ENCODE measurements at places on chromosomes 4 and X. TPM values are rescaled to one million over a fixed set of nuclear protein-coding genes. Genes with fewer than 3 reads are reported as not detected.

GRCh38 chrX:135698924-135699323, 14.5 kb upstream of the CT45A1 start:
- no peak for DNase-seq

GRCh38 chr4:116088771-116089170, 975.4 kb upstream of the NDST4 start:
- no peak for DNase-seq

- DNase-seq: no peak
These were observed 21.1 kb upstream of the STIM2 start for GRCh38 chr4:26839534-26839951.

- no peak for DNase-seq
These were observed 288.4 kb downstream of the BCOR start for GRCh38 chrX:39809331-39809730.

Gene MAGEC1
- total RNA-seq: not detected

Gene MAGEA10
- not detected for total RNA-seq

GRCh38 chrX:11010476-11010875, 100.7 kb upstream of the HCCS start:
- no peak for DNase-seq

GRCh38 chr4:135418353-135418752, 1216.8 kb upstream of the PABPC4L start:
- no peak for DNase-seq

DNA sequence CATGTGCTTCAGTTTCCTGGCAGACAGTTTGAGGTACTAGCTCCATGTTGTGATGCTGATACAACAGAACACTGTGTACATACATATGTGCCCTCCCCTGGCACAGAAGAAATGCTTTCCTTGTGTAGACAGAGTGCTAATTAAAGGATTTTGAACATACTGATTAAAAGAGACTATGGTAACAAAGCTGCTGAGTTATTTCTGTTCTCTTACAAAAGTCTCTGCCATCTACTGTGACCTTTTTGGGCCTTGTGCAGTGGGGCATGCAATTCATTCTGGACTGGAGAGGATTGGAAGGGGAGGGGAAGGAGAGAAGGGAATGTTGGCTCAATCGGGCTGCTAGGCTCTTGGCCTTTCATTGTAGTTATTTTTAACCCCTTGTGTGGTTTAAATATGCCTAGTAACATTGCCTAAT, 6.0 kb downstream of the PDLIM5 start:
- DNase-seq: no peak

Gene IL2
- 1.4 TPM for total RNA-seq

Gene SPATA18
- 0.55 TPM for total RNA-seq

DNA sequence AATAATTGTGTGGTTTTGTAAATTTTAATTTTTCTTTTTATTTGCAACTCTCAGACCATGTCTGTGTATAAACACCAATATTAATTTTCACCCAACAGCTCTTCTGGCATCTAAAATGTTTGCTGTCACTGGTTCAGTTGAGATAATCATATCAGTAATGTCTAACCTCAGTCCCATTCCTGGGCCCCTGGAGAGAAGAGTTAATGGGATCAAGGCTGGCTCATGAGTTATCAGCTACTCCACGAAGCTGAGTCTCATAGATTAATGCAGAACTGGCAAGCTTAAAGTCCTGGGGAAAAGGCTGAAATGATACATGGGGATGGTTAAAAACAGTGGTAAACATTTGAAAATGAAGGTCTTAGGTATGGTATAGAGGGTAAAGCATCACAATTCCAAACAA, 28.4 kb upstream of the TSPAN5 start:
- no peak for DNase-seq

DNA sequence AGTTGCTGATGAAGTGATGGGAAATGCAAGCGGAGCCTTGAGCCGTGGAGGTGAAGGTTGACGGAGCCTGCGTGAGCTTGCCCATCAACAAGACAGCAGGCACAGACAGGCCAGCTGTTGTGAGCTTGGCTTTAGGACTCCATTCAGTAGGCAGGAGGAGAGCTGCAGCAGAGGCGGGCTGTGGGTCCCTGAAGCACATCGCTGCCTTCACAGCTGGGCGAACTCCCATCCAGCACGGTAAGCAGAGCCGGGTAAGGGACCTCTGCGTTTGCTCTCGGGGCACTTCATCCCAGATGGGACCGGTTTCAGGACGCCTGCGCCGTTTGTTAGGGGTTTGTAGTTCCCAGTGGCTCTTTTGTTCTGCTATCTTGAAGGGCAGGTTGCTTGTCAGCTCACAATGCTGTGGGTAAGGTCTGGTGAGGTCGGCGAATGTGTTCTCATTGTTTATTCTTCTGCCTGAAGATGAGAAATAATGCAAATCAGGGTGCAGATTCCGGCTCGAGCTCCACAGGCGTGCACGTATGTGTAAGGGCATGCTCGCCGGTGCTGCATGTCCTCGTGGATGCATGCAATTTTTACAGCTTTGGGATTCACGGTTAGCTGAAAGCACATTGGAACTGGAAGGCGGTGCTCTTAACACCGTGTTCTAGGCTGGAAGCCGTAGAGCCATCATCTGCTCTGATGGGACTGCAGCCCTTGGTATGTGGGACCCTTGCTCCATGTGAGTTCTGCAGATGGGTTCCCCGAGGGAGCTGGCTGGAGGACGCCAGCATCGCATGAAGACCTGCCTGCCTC, 54.6 kb upstream of the CLDN34 start:
- no peak for DNase-seq

Gene AFM
- total RNA-seq: not detected

GRCh38 chr4:98491899-98492559, 166.4 kb downstream of the TSPAN5 start:
- no peak for DNase-seq

Gene STARD8
- 0.85 TPM for total RNA-seq

Gene LINC00632
- total RNA-seq: not detected

- no peak for DNase-seq
These were observed 8.8 kb downstream of the TMEM150C start for GRCh38 chr4:82553020-82553419.

- DNase-seq: no peak
These were observed 229.9 kb downstream of the PAPSS1 start for GRCh38 chr4:107490116-107490515.

GRCh38 chrX:124488412-124489161, 142.2 kb downstream of the SH2D1A start:
- DNase-seq: no peak

- DNase-seq: no peak
These were observed 96.4 kb downstream of the CHIC2 start for GRCh38 chr4:53967986-53968385.

Gene ZAR1
- not detected for total RNA-seq

GRCh38 chr4:139554893-139555704, 920 bp downstream of the SETD7 start:
- DNase-seq: no peak

Gene CXCL1
- not detected for total RNA-seq

- peak; percentile 30 for DNase-seq
These were observed 61.9 kb upstream of the LAS1L start for GRCh38 chrX:65596270-65597034.

- DNase-seq: no peak
These were observed 42.3 kb downstream of the TBC1D14 start for GRCh38 chr4:6951880-6952381.

Gene DIAPH2
- total RNA-seq: 13.9 TPM

- no peak for DNase-seq
These were observed 11.5 kb downstream of the HAND2 start for GRCh38 chr4:173518425-173519102.

Gene TMEM47
- total RNA-seq: not detected

- DNase-seq: no peak
These were observed 32.0 kb upstream of the TBC1D1 start for GRCh38 chr4:37858872-37859271.

Gene FOXO4
- total RNA-seq: 24.9 TPM

GRCh38 chr4:140756319-140757231, at the start of gene TBC1D9:
Gene TBC1D9 (minus strand): TSS chr4:140756385. CDS start chr4:140756045, 340 bp downstream.
- DNase-seq: peak; percentile 39

DNA sequence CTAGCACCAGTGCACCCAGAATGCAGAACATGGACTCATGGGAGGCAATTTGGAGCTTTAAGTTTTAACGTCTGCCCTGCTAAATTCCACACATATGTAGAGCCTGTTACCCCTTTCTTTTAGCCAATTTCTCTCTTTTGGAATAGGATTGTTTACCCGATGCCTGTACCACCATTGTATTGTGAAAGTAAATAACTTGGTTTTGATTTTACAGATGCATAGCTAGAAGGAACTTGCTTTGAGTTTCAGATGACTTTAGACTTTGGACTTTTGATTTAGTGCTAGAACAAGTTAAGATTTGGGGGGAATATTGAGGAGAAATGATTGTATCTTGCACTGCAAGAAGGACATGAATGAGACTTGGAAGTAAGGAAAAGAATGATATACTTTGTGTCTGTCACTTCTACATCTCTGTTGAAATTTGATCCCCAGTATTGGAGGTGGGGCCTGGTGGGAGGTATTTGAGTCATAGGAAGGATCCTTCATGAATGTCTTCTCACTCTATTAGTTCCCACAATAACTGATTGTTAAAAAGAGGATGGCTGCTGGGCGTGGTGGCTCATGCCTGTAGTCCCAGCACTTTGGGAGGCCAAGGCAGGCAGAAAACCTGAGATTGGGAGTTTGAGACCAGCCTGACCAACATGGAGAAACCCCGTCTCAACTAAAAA, 794.8 kb upstream of the LCORL start:
- no peak for DNase-seq

Gene NSG1
- 46.8 TPM for total RNA-seq

DNA sequence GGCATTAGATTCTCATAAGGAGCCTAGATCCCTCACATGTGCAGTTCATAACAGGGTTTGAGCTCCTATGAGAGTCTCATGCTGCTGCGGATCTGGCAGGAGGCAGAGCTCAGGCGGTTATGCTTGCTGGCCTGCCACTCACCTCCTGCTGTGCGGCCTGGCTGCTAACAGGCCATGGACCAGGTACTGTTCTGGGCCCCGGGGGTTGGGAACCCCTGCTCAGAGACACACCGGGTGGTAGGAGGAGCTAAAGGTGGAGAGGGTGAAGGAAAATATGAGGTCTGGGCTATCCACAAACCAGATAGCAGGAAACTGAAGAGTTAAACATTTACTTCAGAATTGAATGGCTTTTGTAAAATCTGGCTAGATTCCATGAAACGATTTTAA, 5.9 kb upstream of the F11 start:
- DNase-seq: no peak

GRCh38 chr4:77047037-77047436, 28.8 kb downstream of the CCNI start:
- DNase-seq: no peak

- no peak for DNase-seq
These were observed 618.2 kb upstream of the PCDH10 start for GRCh38 chr4:132530861-132531260.

Gene VCX2
- not detected for total RNA-seq

GRCh38 chrX:132612821-132613564, 124.2 kb upstream of the MBNL3 start:
- peak; percentile 37 for DNase-seq

Gene GPR119
- total RNA-seq: not detected

DNA sequence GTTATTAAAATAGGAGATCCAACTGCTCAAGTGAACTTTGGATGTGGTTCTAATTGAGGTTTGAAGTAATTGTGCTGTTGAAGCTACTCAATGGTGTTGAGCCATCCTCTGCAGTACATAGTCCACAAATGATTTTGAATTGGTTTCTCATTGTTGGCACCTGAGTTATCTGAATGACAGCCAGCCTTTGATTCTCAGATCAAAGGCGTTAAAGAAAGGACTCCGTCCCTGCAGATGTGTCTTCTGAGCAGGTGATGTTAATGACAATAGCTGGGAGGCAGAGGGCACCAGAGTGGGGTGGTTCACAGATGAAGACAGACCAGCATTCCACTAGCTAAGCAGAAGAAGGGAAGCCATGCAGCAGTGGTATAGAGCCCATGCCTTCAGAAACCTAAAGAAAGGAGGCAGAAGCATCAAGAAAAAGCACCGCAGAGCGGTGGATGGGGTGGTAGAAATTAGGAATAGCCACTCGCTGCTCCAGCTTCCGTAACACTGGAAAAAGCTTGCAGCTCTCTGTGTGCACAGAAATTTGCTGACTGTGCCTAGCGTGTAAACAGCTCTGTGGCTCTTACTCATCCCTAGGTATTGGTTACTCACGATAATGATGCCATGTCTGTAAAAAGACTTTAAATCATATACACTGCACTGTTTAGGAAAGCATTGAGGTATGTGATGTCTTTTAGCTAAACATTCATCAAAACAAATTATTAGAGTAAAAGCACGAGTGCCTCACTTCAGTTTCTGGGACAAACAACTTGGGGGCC, 79.2 kb upstream of the CLCN4 start:
- no peak for DNase-seq

Gene RAB9B
- 0.37 TPM for total RNA-seq

Gene ADH1C
- total RNA-seq: not detected

Gene TMPRSS11B
- not detected for total RNA-seq

Gene LRP2BP
- 0.71 TPM for total RNA-seq

- no peak for DNase-seq
These were observed 25.8 kb downstream of the PIN4 start for GRCh38 chrX:72207366-72207765.

Gene BRS3
- total RNA-seq: not detected

Gene CSAG3
- not detected for total RNA-seq

Gene RIBC1
- total RNA-seq: 1.2 TPM

Gene RTL9
- total RNA-seq: not detected

- no peak for DNase-seq
These were observed 1076.2 kb downstream of the C4orf33 start for GRCh38 chr4:130172156-130172555.

Gene MED12
- total RNA-seq: 77.1 TPM

- DNase-seq: no peak
These were observed 28.5 kb upstream of the RTL3 start for GRCh38 chrX:78687586-78687985.

- DNase-seq: no peak
These were observed 526.7 kb upstream of the AGA start for GRCh38 chr4:177968817-177969442.

Gene HPSE
- 16.5 TPM for total RNA-seq

DNA sequence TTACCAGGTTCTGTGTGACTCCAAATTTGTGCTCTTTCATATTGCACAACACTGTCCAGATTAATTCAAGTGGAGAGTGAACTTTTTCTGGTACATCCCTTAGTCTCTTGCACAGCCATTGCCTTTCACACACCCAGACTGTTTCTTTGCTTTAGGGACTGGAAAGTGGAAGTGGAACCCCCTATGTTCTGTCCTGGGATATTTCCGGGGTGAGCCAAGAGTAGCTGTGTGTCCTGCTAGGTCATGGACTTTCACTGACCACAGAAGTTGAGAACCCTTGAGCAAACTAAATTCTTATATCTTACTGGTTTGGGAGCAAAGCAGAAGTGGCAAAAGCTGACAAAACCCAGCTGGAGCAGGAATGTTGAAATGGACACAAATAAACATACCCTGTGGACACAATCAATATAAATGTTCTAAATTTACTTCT, 10.3 kb upstream of the VSIG4 start:
- no peak for DNase-seq

DNA sequence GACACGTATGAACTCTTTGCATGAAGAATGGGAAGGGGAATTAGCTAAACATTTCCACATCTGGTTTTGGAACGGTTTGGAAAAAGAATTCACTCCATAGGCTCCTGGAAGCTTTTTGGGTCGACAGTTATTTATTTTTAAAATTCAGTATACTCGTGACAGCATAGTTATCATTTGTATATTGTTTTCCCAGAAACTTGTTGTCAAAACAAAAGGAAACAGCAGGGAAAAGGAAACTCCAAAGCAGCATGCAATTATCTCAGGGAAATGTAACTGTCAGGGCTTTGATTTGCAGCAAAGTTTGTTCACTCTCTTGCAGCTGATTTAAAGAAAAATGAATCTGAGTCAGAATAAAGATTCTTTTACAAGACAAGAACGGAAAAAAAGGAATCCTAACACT, 86.5 kb downstream of the PLAC1 start:
- no peak for DNase-seq
